ENCODE measurements at places on chromosomes 2 and 18. TPM values are rescaled to one million over a fixed set of nuclear protein-coding genes. Genes with fewer than 3 reads are reported as not detected.

MROH2A gene
- not detected for total RNA-seq

SERPINB11 gene
- not detected for total RNA-seq

CCDC85A gene
- 0.69 TPM for total RNA-seq

TXNDC2 gene
- total RNA-seq = not detected

GRP gene
- not detected for total RNA-seq

KIF1A gene
- under 0.01 TPM for total RNA-seq

TDRD15 gene
- total RNA-seq = not detected

IL1F10 gene
- total RNA-seq = not detected

MFSD6 gene
- total RNA-seq = 10.6 TPM

PTPRN gene
- not detected for total RNA-seq

ERICH2 gene
- total RNA-seq = not detected

DPP10 gene
- total RNA-seq = under 0.01 TPM

LBX2 gene
- total RNA-seq = 0.09 TPM

C2orf80 gene
- total RNA-seq = not detected

DES gene
- total RNA-seq = not detected

MFSD2B gene
- total RNA-seq = under 0.01 TPM

GAREM2 gene
- 0.22 TPM for total RNA-seq

ANO7 gene
- 1.2 TPM for total RNA-seq

ASB18 gene
- total RNA-seq = not detected

TMEM163 gene
- total RNA-seq = not detected

ITGA6 gene
- total RNA-seq = 212 TPM

STARD6 gene
- total RNA-seq = 0.11 TPM

COPS7B gene
- total RNA-seq = 13.5 TPM

RETREG2 gene
- total RNA-seq = 65.0 TPM

GRB14 gene
- total RNA-seq = 0.34 TPM

RGPD8 gene
- 2.9 TPM for total RNA-seq

ZCCHC2 gene
- total RNA-seq = 15.8 TPM

DCC gene
- total RNA-seq = under 0.01 TPM

SCN1A gene
- 0.09 TPM for total RNA-seq

ANKRD44 gene
- total RNA-seq = 6.9 TPM

CYBRD1 gene
- total RNA-seq = 24.5 TPM

NYAP2 gene
- total RNA-seq = not detected

NT5C1B gene
- total RNA-seq = not detected

SERPINB12 gene
- not detected for total RNA-seq

THSD7B gene
- total RNA-seq = not detected

DNAJC5G gene
- total RNA-seq = 0.60 TPM

ST6GAL2 gene
- total RNA-seq = under 0.01 TPM

STK36 gene
- total RNA-seq = 5.5 TPM

ELMOD3 gene
- 8.2 TPM for total RNA-seq

PRKCE gene
- 18.0 TPM for total RNA-seq

CENPA gene
- 3.4 TPM for total RNA-seq

ADD2 gene
- total RNA-seq = 23.2 TPM

STK17B gene
- 6.1 TPM for total RNA-seq

DYSF gene
- total RNA-seq = 34.2 TPM

Data from dermis lymphatic vessel endothelial cell (primary cell).